Upper lobe of right lung (tissue), 1 donor: ENCODE measurements at places on chromosomes 4 and X. TPM values are rescaled to one million over a fixed set of nuclear protein-coding genes. Genes with fewer than 3 reads are reported as not detected.
A peak's percentile ranks its signal among the peaks of the same experiment; 100 is the strongest.

PRSS12 gene
- total RNA-seq, result 5.4 TPM

PTCHD1 gene
- total RNA-seq, result 0.20 TPM

PPA2 gene
- 66.5 TPM for total RNA-seq

FOXR2 gene
- total RNA-seq, result not detected

KLF8 gene
- 16.3 TPM for total RNA-seq

TMPRSS11F gene
- total RNA-seq, result not detected

SPANXN5 gene
- total RNA-seq, result not detected

CXCL3 gene
- total RNA-seq, result 9.7 TPM

PRRG1 gene
- 16.3 TPM for total RNA-seq

IL1RAPL2 gene
- total RNA-seq, result not detected

OGT gene
- 129 TPM for total RNA-seq

- no peak for DNase-seq
- H3K4me1 ChIP-seq, result no peaks in the 10 kb centered on the region
- no peak overlapping the region for H3K27ac ChIP-seq
- H3K27me3 ChIP-seq, result no peaks in the 10 kb centered on the region
These were observed 17.3 kb downstream of the SMPX start for GRCh38 chrX:21740329-21741274.

- no peak overlapping the region for H3K4me3 ChIP-seq
- H3K27me3 ChIP-seq, result no peaks in the 10 kb centered on the region
- H3K4me1 ChIP-seq, result no peaks in the 10 kb centered on the region
- no peak for DNase-seq
These were observed 10.0 kb upstream of the OPHN1 start for GRCh38 chrX:68443155-68443868.

DNA sequence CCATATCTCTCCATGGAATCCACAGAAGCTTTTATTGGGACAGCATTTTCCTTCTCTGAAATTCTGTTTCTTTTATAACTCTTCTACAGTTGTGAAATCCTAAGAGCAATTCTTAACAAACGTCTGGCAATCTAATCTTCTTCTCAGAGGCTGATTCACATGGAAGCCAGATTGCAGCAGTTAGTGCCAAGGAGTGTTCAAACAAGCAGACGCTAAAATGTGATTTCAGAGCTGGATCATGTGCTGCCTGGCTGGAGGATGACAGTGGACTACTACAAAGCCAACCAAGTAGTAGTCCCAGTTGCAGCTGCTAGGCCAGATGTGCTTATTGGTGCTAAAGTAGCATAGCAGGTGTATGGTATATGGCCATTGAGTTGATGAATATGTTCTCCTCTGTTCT is 27.7 kb upstream of the GLRB start:
- no peak for DNase-seq
- no peak overlapping the region for H3K27ac ChIP-seq
- no peaks in the 10 kb centered on the region for H3K36me3 ChIP-seq
- no peak overlapping the region for H3K4me3 ChIP-seq
- H3K27me3 ChIP-seq, result no peaks in the 10 kb centered on the region
- H3K4me1 ChIP-seq, result no peaks in the 10 kb centered on the region

DNA sequence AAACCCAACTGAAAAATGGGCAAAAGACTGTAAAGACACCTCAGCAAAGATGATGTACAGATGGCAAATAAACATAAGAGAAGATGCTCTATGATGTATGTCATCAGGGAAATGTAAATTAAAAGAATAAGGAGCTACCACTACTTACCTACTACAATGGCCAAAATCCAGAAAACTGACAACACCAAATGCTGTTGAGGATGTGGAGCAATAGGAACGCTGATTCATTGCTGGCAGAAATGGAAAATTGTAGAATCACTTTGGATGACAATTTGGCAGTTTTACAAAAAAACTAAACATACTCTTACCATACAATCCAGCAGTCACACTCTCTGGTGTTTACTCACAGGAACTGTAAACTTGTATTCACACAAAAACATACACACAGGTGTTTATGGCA is 222.3 kb upstream of the LDB2 start:
- no peak overlapping the region for H3K27ac ChIP-seq
- no peaks in the 10 kb centered on the region for H3K36me3 ChIP-seq
- DNase-seq, result no peak
- H3K4me1 ChIP-seq, result no peaks in the 10 kb centered on the region
- H3K27me3 ChIP-seq, result no peaks in the 10 kb centered on the region
- H3K4me3 ChIP-seq, result no peak overlapping the region

GRCh38 chr4:6956434-6957147 is 47.0 kb downstream of the TBC1D14 start:
- DNase-seq, result peak; percentile 61
- no peak overlapping the region for H3K4me3 ChIP-seq
- H3K4me1 ChIP-seq, result peaks cover 20% of the 10 kb centered on the region
- no peaks in the 10 kb centered on the region for H3K36me3 ChIP-seq
- no peak overlapping the region for H3K27ac ChIP-seq
- H3K27me3 ChIP-seq, result no peaks in the 10 kb centered on the region

- H3K4me1 ChIP-seq, result no peaks in the 10 kb centered on the region
- peaks cover 19% of the 10 kb centered on the region for H3K36me3 ChIP-seq
- H3K27ac ChIP-seq, result no peak overlapping the region
These were observed 79.8 kb downstream of the PAPSS1 start for GRCh38 chr4:107640197-107640596.

DNA sequence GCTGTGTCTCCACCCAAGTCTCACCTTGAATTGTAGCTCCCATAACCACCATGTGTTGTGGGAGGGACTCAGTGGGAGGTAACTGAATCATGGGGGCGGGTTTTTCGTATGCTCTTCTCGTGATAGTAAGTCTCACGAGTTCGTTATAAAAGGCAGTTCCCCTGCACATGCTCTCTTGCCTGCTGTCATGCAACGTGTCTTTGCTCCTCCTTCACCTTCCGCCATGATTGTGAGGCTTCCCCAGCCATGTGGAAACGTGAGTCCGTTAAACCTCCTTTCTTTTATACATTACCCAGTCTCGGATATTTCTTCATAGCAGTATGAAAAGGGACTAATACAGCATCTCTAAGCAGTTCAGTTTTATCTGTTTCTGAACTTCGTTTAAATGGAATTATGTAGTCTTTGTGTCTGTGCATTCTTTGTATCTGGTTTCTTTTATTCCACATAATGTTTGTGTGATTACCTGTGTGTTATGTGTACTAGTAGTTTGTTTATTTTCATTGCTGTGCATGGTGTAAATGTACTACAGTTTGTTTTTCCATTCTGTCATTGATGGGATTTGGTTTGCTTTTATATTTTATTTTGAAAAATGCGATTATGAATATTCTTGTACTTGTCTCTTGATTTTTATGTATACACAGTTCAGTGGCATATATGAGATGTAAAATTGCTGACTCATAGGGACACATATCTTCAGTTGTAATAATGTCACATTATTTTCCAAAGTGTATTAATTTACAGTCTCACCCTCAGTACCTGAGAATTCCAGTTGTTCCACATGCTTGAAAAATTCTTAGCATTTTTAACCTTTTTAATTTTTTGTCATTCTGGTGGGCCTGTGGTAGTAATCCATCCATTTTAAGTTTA is 304.9 kb downstream of the GBA3 start:
- H3K36me3 ChIP-seq, result no peaks in the 10 kb centered on the region
- no peak for DNase-seq
- H3K27ac ChIP-seq, result no peak overlapping the region

- no peaks in the 10 kb centered on the region for H3K27me3 ChIP-seq
- H3K27ac ChIP-seq, result peak overlapping the region; percentile 32
- no peaks in the 10 kb centered on the region for H3K4me1 ChIP-seq
- no peak overlapping the region for H3K4me3 ChIP-seq
These were observed 29.1 kb upstream of the DKK2 start for GRCh38 chr4:107065201-107065600.

DNA sequence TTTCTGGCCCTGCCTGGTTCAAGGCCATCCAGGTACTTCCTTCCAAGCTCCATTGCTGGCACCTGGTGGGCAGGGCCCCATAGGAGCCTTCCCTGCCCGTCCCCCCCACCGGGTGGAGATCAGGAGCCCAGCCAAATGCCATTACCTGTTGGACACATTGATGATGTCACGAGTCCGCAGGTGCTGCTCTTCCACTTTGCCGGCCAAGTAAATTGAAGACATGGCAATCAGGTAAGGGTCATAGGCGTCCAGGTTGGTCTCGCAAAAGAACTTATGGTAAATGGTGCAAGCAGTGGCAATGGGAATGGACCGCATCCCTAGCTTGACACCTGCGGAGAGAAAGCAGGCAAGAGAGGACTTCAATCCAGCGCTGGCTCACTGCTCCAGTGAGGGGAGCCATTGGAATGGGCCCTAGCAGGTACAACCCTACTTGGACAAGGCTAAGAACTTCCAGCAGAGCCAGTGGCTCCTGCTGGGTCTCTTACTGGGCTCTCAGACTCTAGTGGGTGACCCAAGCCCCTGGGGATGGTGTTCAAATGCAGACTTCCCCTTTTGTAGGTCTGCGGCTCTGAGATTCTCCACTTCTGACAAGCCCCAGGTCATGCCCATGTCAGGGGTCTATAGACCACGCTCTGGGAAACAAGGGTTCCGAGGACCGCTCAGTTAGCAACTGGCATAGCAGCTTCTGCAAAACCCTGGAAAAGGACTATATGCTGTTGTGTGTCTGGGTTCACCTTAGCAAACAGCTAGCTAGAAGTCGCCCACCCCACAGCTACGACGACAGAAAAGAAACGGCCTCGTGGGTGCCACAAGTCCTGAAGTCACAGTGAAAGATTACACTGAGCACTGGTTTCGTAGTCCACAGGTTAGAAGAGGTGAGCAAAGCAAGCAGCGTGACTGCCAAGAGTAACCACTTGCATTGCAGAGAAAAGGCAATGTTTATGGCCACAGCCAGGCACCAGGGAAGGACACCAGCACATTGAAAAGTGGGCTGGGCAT is 2.8 kb downstream of the CCNQ start:
- peaks cover 8% of the 10 kb centered on the region for H3K4me1 ChIP-seq
- no peaks in the 10 kb centered on the region for H3K36me3 ChIP-seq
- DNase-seq, result no peak
- no peaks in the 10 kb centered on the region for H3K27me3 ChIP-seq
- H3K4me3 ChIP-seq, result no peak overlapping the region
- no peak overlapping the region for H3K27ac ChIP-seq

DNA sequence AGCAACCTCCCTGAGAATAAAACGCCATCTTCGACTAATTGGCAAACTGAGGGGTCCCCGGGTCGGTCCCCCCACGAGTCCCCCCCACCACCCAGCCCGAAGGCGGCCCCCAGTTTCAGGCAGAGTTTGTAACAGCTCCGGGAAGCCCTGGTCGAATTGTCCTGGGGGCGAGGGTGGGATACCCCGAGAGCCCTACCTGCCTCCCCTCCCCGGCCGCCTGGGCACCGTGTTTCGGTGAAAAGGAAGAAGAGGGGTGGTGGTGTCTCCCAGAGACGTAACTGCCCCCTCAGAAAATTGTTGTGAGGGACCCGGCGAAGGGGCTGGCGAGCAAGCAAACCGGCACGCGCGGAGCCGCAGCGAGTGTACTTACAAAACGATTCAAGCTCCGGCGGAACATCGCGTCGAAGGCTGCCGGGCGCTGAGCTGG is 1.2 kb downstream of the ATP11C start:
- H3K27ac ChIP-seq, result peak overlapping the region; percentile 30
- H3K4me3 ChIP-seq, result peak overlapping the region; percentile 71
- H3K27me3 ChIP-seq, result no peaks in the 10 kb centered on the region
- no peaks in the 10 kb centered on the region for H3K4me1 ChIP-seq
- no peak for DNase-seq

DNA sequence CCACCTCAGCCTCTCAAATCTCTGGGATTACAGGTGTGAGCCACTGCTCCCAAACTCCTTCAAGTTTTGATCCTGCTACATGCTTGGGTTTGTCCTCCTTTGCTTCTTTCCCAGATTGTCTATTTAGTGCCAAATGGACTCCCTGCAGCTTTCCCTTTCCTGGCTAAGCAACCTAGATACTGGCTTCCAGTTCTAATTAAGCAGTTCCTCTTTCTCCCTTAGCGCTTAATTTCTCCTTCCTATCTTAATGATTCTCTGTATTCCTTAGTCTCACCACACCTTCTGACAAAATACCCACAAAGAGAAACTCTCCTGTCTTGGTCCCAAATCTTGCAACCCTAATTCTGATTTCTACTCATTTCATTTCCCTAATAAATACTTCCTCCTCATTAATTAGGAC is 7.8 kb downstream of the RXFP1 start:
- no peak overlapping the region for H3K27ac ChIP-seq
- DNase-seq, result no peak
- no peaks in the 10 kb centered on the region for H3K27me3 ChIP-seq
- no peaks in the 10 kb centered on the region for H3K4me1 ChIP-seq

GRCh38 chrX:43707812-43708548 is 51.9 kb downstream of the MAOA start:
- H3K27me3 ChIP-seq, result no peaks in the 10 kb centered on the region
- peaks cover 10% of the 10 kb centered on the region for H3K36me3 ChIP-seq
- no peak overlapping the region for H3K4me3 ChIP-seq
- peak overlapping the region; percentile 82 for H3K27ac ChIP-seq
- DNase-seq, result no peak
- peaks cover 23% of the 10 kb centered on the region for H3K4me1 ChIP-seq

DNA sequence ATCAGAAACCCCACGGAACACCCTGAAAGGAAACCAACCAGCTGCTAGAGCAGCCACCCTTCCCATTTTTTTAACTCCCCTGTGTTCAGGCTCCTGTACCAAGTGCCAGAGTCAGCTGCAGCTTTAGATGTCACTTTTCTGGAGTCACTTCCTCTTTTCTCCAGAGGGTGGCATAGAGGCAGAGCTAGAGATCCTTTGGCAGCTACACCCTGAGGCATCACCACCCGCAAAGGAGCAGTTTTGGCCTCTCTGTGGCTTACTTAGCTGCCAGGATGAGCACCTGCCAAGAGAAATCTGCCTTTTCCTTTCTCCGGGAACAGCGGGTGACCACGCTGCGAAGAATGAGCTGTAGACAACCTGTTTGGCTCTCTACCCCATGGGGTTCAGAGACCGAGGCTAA is 58.0 kb upstream of the CHRDL1 start:
- no peaks in the 10 kb centered on the region for H3K36me3 ChIP-seq
- H3K4me3 ChIP-seq, result no peak overlapping the region
- H3K27me3 ChIP-seq, result no peaks in the 10 kb centered on the region
- no peak for DNase-seq

DNA sequence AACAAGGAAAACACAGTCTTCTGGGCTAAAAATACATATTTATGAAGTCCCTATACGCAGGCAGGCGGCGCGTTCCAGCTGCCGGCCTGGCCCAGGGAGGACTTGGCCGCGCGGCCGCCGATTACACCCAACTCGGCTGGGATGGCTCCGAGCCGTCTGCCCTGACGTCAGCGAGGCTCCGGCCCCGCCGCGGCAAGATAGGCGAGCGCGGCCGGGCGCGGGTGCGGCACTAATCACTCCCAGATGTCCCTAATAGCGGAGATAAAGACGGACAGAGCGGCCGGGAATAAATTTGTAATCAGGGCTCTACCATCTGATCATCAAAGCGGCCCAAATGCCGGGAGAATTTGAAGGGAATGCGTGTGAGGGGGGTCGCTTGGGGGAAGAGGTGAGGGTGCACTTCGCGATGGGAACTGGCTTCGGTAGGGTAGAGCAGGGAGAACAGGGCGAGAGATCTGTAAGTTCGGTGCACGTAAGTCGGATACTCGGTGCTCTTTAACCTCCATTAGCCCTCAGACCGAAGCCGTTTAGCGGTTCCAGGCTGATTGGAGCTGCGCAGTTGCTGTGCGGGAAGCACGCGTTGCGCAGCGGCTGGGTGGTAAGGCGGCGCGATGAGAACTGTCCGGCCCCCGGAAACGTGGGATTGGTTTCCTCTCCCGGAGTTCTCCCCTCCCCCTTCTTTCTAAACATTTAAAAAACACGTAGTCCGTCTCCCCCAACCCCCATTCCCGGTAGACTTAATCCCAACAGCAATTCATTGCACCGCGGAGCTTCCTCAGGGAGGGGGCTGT is 7.7 kb downstream of the HAND2 start:
- H3K36me3 ChIP-seq, result no peaks in the 10 kb centered on the region
- H3K27ac ChIP-seq, result no peak overlapping the region
- peak overlapping the region; percentile 13 for H3K4me3 ChIP-seq
- no peak for DNase-seq
- H3K4me1 ChIP-seq, result peaks cover 13% of the 10 kb centered on the region
